ENCODE measurements at places on chromosomes 16 and 17.

GRCh38 chr16:49603956-49604355 lies 230.4 kb downstream of the C16orf78 start:
- no peak for DNase-seq

DNA sequence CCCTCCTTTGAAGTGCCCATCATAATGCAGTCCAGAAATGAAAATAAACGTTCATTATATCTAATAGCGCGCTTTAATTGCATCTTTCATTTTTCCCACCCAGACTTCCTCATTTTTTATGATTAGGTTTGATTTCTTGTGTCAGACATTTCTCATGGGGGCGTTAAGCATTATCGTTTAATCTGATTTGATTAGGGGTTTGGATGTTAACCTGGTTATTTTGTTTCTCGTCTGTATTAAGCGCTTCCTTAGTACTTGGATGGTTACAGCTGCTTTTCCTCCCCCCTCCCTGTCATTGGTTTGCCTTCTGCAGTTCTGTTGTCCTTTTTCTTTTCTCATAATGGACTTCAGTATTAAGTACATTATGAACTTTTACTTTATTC lies 540 bp downstream of the MFSD11 start:
- no peak for DNase-seq

DNA sequence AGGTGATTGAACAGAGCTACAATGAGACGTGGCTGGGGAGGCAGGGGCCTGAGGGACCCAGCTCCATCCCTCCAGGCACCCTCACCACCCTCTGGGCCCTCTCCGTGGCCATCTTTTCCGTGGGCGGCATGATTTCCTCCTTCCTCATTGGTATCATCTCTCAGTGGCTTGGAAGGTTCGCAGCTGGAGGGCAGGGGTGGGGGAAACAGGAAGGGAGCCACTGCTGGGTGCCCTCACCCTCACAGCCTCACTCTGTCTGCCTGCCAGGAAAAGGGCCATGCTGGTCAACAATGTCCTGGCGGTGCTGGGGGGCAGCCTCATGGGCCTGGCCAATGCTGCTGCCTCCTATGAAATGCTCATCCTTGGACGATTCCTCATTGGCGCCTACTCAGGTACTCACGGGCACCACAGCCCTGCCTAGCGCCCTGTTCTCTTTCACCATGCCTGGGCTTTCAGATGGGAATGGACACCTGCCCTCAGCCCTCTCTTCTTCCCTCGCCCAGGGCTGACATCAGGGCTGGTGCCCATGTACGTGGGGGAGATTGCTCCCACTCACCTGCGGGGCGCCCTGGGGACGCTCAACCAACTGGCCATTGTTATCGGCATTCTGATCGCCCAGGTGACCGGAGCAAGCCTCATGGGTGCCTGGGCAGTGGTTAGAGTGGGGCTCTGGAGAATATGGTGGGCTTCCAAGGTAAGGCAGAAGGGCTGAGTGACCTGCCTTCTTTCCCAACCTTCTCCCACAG lies 2.1 kb downstream of the SLC2A4 start:
- DNase-seq = no peak

DNA sequence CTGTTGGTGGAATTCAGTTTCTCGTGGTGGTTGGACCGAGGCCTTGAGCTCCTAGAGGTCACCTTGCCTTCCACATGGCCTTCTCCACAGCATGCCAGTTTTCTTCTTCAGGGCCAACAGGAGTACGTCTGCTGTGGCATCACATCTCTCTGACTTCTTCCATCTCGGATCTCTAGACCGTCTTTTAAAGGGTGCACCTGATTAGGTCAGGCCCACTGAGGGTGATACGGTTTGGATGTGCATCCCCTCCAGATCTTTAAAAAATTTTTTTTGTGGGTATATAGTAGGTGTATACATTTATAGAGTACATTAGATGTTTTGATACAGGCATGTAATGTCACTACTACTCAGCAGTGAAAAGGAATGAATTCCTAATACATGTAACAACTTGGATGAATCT lies 58.3 kb upstream of the BRD7 start:
- no peak for DNase-seq

- no peak for DNase-seq
Observed at GRCh38 chr16:10828851-10829366, 10.3 kb upstream of the TVP23A start.

GRCh38 chr17:15886804-15887203 lies 58.1 kb upstream of the ADORA2B start:
- DNase-seq = no peak

GRCh38 chr17:69176457-69176795 lies 34.7 kb upstream of the ABCA6 start:
- DNase-seq = no peak

DNA sequence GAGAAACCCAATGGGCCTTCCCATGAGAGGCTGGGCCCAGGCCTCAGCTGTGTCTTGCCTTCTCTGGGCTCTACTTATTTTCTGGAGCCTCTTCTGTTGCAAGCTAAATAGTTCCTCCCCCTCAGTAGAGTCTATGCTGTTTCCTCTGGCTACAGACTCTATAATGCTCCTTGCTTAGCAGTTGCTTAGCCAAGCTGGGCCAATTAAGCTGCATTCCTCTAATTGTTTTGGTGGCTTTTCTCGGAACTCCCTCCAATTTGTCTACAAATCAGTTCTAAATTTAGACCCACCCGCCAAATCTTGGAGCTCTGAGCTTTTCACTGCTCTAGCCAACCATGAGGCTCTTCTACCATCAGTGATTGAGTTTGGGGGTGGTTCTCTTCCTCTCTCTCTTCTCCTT lies 302.7 kb upstream of the ASIC2 start:
- no peak for DNase-seq
